Sigmoid colon (tissue), 7 donors: ENCODE measurements at places on chromosomes 12 and 14. TPM values are rescaled to one million over a fixed set of nuclear protein-coding genes. Genes with fewer than 3 reads are reported as not detected.

GRCh38 chr14:75685910-75686309, 24.9 kb downstream of the TTLL5 start:
- H3K36me3 ChIP-seq, result peaks cover 5% of the 10 kb centered on the region
- H3K4me1 ChIP-seq, result no peaks in the 10 kb centered on the region
- DNase-seq, result no peak
- H3K27me3 ChIP-seq, result no peaks in the 10 kb centered on the region
- H3K4me3 ChIP-seq, result no peak overlapping the region

DNA sequence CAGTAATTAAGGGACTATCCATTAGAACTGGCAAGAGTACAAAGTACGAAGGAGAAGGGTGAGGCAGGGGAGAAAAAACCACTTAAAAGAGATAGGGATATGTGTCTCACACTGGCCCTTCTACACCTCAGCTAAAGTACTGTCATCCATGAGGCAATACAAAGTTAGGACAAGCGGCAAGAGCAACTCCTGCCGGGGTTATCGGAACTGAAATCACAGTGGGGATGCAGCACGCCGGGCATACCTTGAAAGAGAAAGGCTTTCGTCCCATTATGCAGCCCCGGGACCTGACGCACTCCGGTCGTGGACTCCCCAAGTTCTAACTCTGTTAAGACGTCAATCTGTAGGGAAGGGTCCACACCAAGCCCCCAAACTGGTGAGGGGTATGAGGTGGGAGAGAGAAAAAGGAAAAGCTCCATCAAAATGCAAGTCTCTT, 1.1 kb downstream of the NELL2 start:
- H3K27me3 ChIP-seq, result peaks cover 32% of the 10 kb centered on the region
- H3K4me1 ChIP-seq, result peaks cover 25% of the 10 kb centered on the region
- DNase-seq, result no peak
- no peak overlapping the region for H3K27ac ChIP-seq
- H3K36me3 ChIP-seq, result no peaks in the 10 kb centered on the region

DNA sequence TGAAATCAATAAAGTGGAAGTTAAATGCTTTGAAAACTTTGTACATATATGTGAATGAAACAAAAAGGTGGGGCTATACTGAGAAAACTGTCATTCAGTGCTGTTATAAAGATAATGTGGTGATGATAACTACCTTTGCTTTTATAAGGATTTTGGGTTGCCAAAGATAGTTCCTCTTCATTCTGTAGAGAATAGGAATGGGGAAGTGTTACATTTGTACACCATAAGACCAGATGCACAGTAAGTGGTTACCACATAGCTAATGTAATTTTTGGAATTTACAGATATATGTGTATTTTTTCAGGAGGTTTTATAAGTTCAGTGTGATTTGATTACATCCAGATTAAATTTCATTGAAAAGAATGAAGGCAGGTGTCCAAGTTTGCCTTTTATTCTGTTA, 18.1 kb downstream of the RAB21 start:
- H3K36me3 ChIP-seq, result no peaks in the 10 kb centered on the region
- no peaks in the 10 kb centered on the region for H3K27me3 ChIP-seq

DNA sequence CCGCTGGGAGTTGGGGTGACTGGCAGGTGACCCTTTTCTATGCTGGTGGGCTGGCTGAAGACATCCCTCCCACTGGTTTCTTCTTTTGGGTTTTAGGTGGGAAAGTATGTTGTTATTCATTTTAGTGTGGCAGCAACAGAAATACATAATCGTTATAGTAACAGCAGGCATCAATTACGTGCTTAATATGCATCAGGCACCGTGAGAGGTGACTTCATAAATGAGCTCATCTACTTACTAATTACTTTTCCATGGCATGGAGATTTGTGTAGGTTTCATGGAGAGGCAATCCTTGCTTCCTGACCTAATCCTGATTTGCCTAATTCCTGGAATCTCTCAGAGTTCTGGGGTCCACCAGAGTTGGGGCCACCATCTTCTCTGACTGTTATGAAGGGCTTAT, 13.4 kb upstream of the CELA1 start:
- H3K4me3 ChIP-seq, result no peak overlapping the region
- H3K27me3 ChIP-seq, result no peaks in the 10 kb centered on the region
- no peaks in the 10 kb centered on the region for H3K36me3 ChIP-seq
- no peak overlapping the region for H3K27ac ChIP-seq
- no peaks in the 10 kb centered on the region for H3K4me1 ChIP-seq

GRCh38 chr12:58365087-58365390, 423.7 kb downstream of the ATP23 start:
- H3K27me3 ChIP-seq, result no peaks in the 10 kb centered on the region
- no peak overlapping the region for H3K4me3 ChIP-seq
- H3K4me1 ChIP-seq, result peaks cover 6% of the 10 kb centered on the region
- H3K27ac ChIP-seq, result no peak overlapping the region
- no peak for DNase-seq
- H3K36me3 ChIP-seq, result no peaks in the 10 kb centered on the region

GRCh38 chr12:92857818-92858217, 71.3 kb downstream of the EEA1 start:
- peaks cover 3% of the 10 kb centered on the region for H3K36me3 ChIP-seq
- H3K27ac ChIP-seq, result no peak overlapping the region
- no peaks in the 10 kb centered on the region for H3K27me3 ChIP-seq
- no peaks in the 10 kb centered on the region for H3K4me1 ChIP-seq

- H3K4me1 ChIP-seq, result peaks cover 54% of the 10 kb centered on the region
- H3K36me3 ChIP-seq, result peaks cover 70% of the 10 kb centered on the region
- H3K27me3 ChIP-seq, result no peaks in the 10 kb centered on the region
- peak; percentile 60 for DNase-seq
- H3K27ac ChIP-seq, result no peak overlapping the region
These were observed 7.0 kb downstream of the TNS2 start for GRCh38 chr12:53056901-53057300.

- DNase-seq, result no peak
- H3K36me3 ChIP-seq, result no peaks in the 10 kb centered on the region
- no peak overlapping the region for H3K27ac ChIP-seq
- no peaks in the 10 kb centered on the region for H3K27me3 ChIP-seq
- no peak overlapping the region for H3K4me3 ChIP-seq
- H3K4me1 ChIP-seq, result no peaks in the 10 kb centered on the region
These were observed 24.1 kb downstream of the TMEM229B start for GRCh38 chr14:67464377-67464776.

DNA sequence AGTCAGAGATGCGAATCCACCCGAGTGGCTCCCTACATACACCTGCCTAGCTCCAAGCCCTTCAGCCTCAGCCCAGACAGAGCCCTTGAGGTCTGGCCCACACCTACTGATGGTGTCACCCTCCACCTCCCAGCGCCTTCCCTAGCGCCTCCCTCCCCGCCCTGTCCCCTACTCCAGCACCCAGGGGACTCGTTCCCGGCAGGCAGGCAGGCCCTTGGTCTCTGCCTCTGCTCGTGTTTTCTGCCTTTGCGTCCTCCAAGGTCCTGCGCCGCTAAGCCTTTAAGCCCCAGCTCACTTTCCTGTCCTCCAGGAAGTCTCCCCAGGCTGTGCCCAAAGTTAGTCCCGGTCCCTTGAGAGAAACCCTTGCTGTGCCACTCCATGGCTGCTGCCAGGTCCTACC, 12.7 kb downstream of the INF2 start:
- DNase-seq, result no peak
- peaks cover 52% of the 10 kb centered on the region for H3K36me3 ChIP-seq
- no peaks in the 10 kb centered on the region for H3K27me3 ChIP-seq
- H3K27ac ChIP-seq, result no peak overlapping the region

Gene PLA2G1B
- total RNA-seq, result not detected

Gene RPL10L
- total RNA-seq, result not detected

Gene TAS2R8
- total RNA-seq, result not detected

Gene AKAP3
- 0.36 TPM for total RNA-seq

Gene CSRNP2
- total RNA-seq, result 20.7 TPM

Gene GPRC5D
- total RNA-seq, result not detected

Gene PTCSC3
- total RNA-seq, result not detected

Gene KCNH3
- 0.14 TPM for total RNA-seq

Gene PRH1
- total RNA-seq, result 53.9 TPM
